ENCODE measurements at places on chromosomes 2 and 18. TPM values are rescaled to one million over a fixed set of nuclear protein-coding genes. Genes with fewer than 3 reads are reported as not detected.

RAB6D gene
- total RNA-seq, result not detected

DYSF gene
- total RNA-seq, result not detected

PAX8 gene
- total RNA-seq, result 50.7 TPM

COLEC12 gene
- not detected for total RNA-seq

CHRND gene
- total RNA-seq, result not detected

SPIRE1 gene
- 40.2 TPM for total RNA-seq

PRSS56 gene
- total RNA-seq, result not detected

ID2 gene
- 65.9 TPM for total RNA-seq

KIF5C gene
- not detected for total RNA-seq

MC2R gene
- not detected for total RNA-seq

RAD51AP2 gene
- not detected for total RNA-seq

DNAJC5G gene
- not detected for total RNA-seq

GATA6 gene
- total RNA-seq, result 6.7 TPM

NT5DC4 gene
- not detected for total RNA-seq

DSG4 gene
- not detected for total RNA-seq

DSG2 gene
- 40.9 TPM for total RNA-seq

PPP3R1 gene
- total RNA-seq, result 21.7 TPM

RNF138 gene
- total RNA-seq, result 20.2 TPM

GDF7 gene
- total RNA-seq, result 0.72 TPM

SKA1 gene
- 13.3 TPM for total RNA-seq

LYG2 gene
- total RNA-seq, result not detected

HNRNPLL gene
- 37.1 TPM for total RNA-seq

CLEC4F gene
- not detected for total RNA-seq

KCNG3 gene
- total RNA-seq, result 0.51 TPM

HOXD1 gene
- 2.4 TPM for total RNA-seq

SCG2 gene
- 2.4 TPM for total RNA-seq

RAMP1 gene
- total RNA-seq, result not detected

SERPINB11 gene
- not detected for total RNA-seq

CD302 gene
- not detected for total RNA-seq

SIX3 gene
- total RNA-seq, result not detected

SERPINB3 gene
- not detected for total RNA-seq

AAMP gene
- 130 TPM for total RNA-seq

Data from Caki2 (cell line).